Left ventricle myocardium inferior (tissue), 1 donor: ENCODE measurements at places on chromosomes 4 and X. TPM values are rescaled to one million over a fixed set of nuclear protein-coding genes. Genes with fewer than 3 reads are reported as not detected.
A peak's percentile ranks its signal among the peaks of the same experiment; 100 is the strongest.

The GSX2 gene
- not detected for total RNA-seq

DNA sequence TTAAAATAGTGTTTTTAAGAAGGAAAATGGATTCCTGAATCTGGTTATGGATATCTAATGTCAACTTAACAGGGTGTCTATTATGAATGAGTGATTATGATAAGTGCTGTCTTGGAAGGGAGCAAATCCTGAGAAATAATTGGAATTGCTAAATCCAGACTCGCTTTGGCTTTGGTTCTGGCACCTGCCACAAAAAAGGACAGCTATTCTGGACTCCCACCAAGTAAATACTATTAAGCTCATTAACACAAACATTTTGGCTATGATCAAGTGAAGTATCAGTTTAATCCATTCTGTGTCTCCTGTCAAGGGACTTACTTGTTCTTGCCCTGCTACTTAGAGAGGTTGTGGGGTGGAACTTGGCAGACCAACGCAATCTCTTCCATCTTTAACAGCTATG lies 403.7 kb downstream of the CENPC start:
- no peak overlapping the region for H3K27ac ChIP-seq
- H3K27me3 ChIP-seq, result no peaks in the 10 kb centered on the region
- no peak for DNase-seq
- no peak overlapping the region for H3K4me3 ChIP-seq
- no peaks in the 10 kb centered on the region for H3K36me3 ChIP-seq

GRCh38 chrX:109843963-109844751 lies 111.1 kb upstream of the ACSL4 start:
- no peaks in the 10 kb centered on the region for H3K27me3 ChIP-seq
- no peaks in the 10 kb centered on the region for H3K4me1 ChIP-seq
- H3K27ac ChIP-seq, result no peak overlapping the region
- no peak for DNase-seq
- no peak overlapping the region for H3K4me3 ChIP-seq
- H3K36me3 ChIP-seq, result no peaks in the 10 kb centered on the region

GRCh38 chrX:48493890-48494364 lies 14.9 kb upstream of the PORCN start:
- H3K36me3 ChIP-seq, result no peaks in the 10 kb centered on the region
- no peak overlapping the region for H3K4me3 ChIP-seq
- no peak overlapping the region for H3K27ac ChIP-seq
- no peaks in the 10 kb centered on the region for H3K27me3 ChIP-seq
- DNase-seq, result no peak
- no peaks in the 10 kb centered on the region for H3K4me1 ChIP-seq

- H3K4me1 ChIP-seq, result peaks cover 27% of the 10 kb centered on the region
- no peak for DNase-seq
- peaks cover 5% of the 10 kb centered on the region for H3K27me3 ChIP-seq
- peak overlapping the region; percentile 97 for H3K27ac ChIP-seq
- peaks cover 13% of the 10 kb centered on the region for H3K36me3 ChIP-seq
These were observed 1.1 kb upstream of the HTATSF1 start for GRCh38 chrX:136496186-136496763.

DNA sequence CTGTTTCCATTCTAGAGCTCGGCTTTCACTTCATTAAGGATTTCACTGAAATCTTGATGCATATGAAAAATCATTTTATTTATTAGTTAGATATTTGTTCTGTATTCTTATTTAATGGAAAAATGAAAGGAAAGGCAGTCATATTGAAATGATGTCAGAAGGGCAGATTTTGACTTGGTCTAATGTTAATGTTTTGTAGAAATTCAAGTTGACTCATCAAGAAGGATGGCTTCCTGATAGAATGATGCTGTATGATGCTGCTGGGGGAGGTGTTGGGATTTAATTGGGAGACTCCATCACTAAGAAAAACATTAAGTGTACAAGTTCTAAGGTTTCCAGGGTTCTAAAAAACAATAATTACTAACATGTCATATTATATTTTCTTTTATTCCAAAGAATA lies 204.8 kb downstream of the PDGFC start:
- no peak overlapping the region for H3K4me3 ChIP-seq
- H3K36me3 ChIP-seq, result no peaks in the 10 kb centered on the region
- H3K4me1 ChIP-seq, result peaks cover 49% of the 10 kb centered on the region

DNA sequence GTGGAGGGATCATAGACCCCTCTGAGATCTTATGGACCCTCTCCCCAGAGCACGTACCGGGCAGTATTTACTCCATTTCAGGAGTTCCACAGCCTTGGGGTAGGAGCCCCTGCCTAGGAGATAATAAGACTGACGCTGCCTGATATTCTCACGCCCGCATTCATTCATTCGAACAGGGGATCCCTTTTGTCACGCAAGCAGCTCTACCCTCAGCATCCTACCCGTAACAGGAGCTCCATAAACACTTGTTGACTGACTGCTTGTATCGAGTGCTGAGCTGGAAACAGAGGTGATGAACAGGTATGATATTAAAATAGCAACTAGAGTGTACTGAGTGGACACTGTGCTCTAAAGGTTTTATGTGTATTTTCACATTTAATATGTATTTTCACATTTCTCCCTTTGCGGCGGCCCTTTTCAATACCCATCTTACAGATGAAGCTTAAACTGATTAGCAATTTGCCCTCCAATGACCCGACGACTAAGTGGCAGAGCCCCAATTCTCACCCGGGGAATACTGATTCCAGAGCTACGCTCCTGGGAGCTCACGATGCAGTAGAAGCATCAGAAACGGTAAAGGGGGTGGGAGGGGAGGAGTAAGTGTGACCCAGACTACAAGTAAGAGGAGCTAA lies 888 bp downstream of the RAB28 start:
- peaks cover 7% of the 10 kb centered on the region for H3K27me3 ChIP-seq
- no peak for DNase-seq
- peak overlapping the region; percentile 93 for H3K27ac ChIP-seq
- H3K4me1 ChIP-seq, result peaks cover 64% of the 10 kb centered on the region

The FAM241A gene
- total RNA-seq, result 7.6 TPM

GRCh38 chr4:167469436-167469835 lies 235.1 kb upstream of the SPOCK3 start:
- no peaks in the 10 kb centered on the region for H3K36me3 ChIP-seq
- no peaks in the 10 kb centered on the region for H3K27me3 ChIP-seq
- DNase-seq, result no peak
- H3K27ac ChIP-seq, result no peak overlapping the region
- no peak overlapping the region for H3K4me3 ChIP-seq
- H3K4me1 ChIP-seq, result no peaks in the 10 kb centered on the region

DNA sequence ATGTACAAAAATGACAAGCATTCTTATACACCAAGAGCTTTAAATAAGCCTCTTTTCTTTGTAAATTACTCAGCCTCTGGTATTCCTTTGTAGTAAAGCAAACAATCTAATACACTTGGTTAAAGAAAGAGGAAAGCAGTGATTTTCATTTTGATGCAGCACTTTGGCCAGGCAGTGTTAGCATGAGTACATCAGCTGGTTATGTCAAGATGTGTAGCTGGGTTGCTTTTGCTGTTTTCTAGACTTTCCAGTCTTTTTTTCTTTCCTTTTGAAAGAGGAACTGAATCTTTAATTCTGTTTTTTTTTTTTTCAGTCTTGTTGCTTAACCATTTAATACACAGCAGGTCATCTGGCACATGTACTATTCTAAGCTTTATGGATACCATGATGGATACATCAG lies 167.1 kb upstream of the AADAT start:
- no peak overlapping the region for H3K27ac ChIP-seq
- no peaks in the 10 kb centered on the region for H3K4me1 ChIP-seq
- H3K4me3 ChIP-seq, result no peak overlapping the region
- no peaks in the 10 kb centered on the region for H3K36me3 ChIP-seq
- no peak for DNase-seq

- no peaks in the 10 kb centered on the region for H3K27me3 ChIP-seq
- H3K4me1 ChIP-seq, result no peaks in the 10 kb centered on the region
- H3K36me3 ChIP-seq, result no peaks in the 10 kb centered on the region
- H3K27ac ChIP-seq, result no peak overlapping the region
- no peak for DNase-seq
- no peak overlapping the region for H3K4me3 ChIP-seq
These were observed 7.8 kb upstream of the XK start for GRCh38 chrX:37677765-37678164.

DNA sequence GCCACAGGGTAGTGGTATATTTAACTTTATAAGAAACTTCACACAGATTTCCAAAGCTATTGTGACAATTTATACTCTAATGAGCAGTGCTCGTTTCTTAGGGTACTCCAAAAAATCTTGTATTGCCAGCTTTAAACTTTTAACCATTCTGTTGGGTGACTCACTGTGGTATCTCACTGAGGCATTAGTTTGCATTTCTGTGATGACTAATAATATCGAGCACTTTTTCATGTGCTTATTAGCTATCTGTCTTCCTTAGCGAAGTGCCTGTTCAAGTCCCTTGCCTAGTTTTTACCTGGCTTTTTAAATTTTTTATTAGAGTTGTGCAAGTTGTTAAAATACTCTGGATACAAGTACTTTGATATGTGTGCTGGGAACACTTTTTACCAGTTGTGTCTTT lies 5.5 kb downstream of the PNMA3 start:
- DNase-seq, result no peak
- peaks cover 10% of the 10 kb centered on the region for H3K4me1 ChIP-seq
- H3K27me3 ChIP-seq, result peaks cover 16% of the 10 kb centered on the region
- no peak overlapping the region for H3K4me3 ChIP-seq

The SH3RF1 gene
- 8.8 TPM for total RNA-seq

DNA sequence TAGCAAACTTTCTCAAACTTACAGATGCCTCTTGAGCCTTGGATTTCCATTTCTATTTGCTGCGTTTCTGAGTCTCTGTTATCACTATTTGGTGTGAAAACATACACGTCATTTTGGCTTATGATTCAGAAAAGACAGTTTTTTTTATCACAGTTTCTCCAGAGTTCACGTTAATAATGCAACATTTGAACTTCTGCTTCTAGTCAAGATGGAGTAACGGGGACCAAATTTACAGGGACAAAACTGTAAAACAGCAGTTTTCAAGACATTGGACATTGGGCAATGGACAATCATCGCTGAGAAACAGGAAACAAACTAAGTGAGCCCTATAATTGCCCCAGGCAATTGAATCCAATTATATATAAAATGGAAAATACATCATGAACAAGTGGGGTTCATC lies 36.2 kb upstream of the TASL start:
- H3K27ac ChIP-seq, result no peak overlapping the region
- DNase-seq, result no peak
- no peaks in the 10 kb centered on the region for H3K4me1 ChIP-seq
- no peaks in the 10 kb centered on the region for H3K36me3 ChIP-seq
- H3K4me3 ChIP-seq, result no peak overlapping the region

- H3K4me3 ChIP-seq, result no peak overlapping the region
- no peaks in the 10 kb centered on the region for H3K36me3 ChIP-seq
- no peak overlapping the region for H3K27ac ChIP-seq
- H3K27me3 ChIP-seq, result no peaks in the 10 kb centered on the region
- H3K4me1 ChIP-seq, result peaks cover 6% of the 10 kb centered on the region
These were observed 79.8 kb downstream of the PPEF2 start for GRCh38 chr4:75822416-75822815.

- H3K27me3 ChIP-seq, result peaks cover 100% of the 10 kb centered on the region
- peaks cover 32% of the 10 kb centered on the region for H3K4me1 ChIP-seq
- no peaks in the 10 kb centered on the region for H3K36me3 ChIP-seq
- no peak overlapping the region for H3K27ac ChIP-seq
- DNase-seq, result no peak
These were observed 14.0 kb upstream of the PITX2 start for GRCh38 chr4:110636680-110637407.

The SPACA5B gene
- not detected for total RNA-seq

The SULT1B1 gene
- total RNA-seq, result 1.1 TPM

The SPANXN4 gene
- not detected for total RNA-seq

The GC gene
- not detected for total RNA-seq

The ZBTB33 gene
- 6.0 TPM for total RNA-seq

DNA sequence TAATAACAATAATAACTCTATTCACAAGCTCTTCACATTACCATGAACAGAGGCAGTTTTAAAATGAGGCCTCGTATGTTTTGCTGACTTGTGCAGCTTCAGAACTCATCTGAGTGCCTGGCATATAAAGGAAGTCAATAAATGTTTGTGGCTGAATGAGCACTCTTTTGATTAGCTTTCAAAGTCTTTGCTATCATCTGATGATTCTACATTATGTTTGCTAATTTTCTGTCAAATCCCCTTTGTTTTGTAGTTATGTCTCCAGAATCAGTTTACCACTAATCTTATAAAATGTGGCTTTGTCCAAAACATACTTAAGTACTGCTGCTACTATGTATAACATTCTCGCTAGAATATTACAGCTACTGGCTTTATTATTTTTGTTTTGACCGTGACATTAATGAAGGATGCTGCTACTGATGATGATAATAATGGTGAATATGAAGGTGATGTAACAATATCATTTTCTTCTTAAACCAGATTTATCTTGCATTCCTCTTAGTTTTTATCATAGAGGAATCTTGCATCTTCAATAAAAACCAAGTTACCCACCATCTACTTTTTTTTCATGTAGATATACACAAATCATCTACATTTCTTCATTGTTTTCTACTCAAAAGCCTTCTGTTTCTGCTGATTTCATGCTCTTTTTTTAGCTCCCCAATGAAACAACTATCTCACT lies 384.5 kb downstream of the NAF1 start:
- H3K4me1 ChIP-seq, result no peaks in the 10 kb centered on the region
- H3K4me3 ChIP-seq, result no peak overlapping the region
- H3K36me3 ChIP-seq, result no peaks in the 10 kb centered on the region
- no peak overlapping the region for H3K27ac ChIP-seq
- DNase-seq, result no peak

DNA sequence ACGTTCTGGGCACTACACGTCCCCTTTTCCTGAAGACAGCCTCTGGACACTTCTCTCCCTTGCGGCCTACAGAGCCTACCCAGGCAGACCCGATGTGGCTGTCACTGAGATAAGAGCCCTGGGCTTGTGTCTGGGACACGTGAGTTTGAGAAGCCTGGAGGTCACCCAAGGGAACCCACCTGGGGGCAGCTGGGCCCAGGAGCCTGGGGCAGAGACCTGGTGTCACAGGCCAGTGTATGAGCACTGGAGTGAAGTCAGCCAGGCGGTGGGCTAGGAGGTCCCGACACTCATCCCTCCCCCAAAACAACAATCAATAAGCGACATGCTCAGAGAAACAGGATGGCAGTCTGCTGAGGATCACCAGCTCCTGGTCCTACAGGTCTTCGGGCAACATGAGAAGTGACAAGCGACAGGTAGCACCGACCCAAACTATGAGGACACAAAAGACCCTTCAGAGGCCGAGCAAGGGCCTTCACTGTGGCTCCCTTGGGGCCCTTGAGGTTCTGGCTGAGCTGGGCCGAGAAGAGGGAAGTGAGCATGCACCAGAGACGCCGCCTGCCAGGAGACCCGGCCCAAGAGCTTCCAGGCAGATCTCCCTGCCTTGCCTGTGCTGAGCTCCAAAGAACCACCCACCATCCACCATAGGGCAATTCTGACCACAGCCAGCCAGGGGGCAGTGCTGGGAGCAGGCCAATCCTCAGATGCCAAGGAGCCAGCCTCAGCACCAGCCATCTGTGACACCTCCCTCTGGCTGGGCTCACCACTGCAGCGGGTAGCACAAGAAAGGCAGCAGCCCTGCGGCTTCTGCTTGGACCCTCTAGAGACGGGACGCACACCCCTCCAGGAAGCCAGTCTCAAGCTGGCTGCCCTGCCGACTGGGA lies 11.0 kb upstream of the DUSP9 start:
- H3K4me3 ChIP-seq, result no peak overlapping the region
- no peaks in the 10 kb centered on the region for H3K4me1 ChIP-seq
- DNase-seq, result no peak
- H3K27ac ChIP-seq, result no peak overlapping the region
- no peaks in the 10 kb centered on the region for H3K36me3 ChIP-seq

The PRAF2 gene
- 8.7 TPM for total RNA-seq
